Activated T-cell treated with anti-CD3 and anti-CD28 coated beads for 24 hours (primary cell): ENCODE measurements at places on chromosomes 5 and 9.

DNA sequence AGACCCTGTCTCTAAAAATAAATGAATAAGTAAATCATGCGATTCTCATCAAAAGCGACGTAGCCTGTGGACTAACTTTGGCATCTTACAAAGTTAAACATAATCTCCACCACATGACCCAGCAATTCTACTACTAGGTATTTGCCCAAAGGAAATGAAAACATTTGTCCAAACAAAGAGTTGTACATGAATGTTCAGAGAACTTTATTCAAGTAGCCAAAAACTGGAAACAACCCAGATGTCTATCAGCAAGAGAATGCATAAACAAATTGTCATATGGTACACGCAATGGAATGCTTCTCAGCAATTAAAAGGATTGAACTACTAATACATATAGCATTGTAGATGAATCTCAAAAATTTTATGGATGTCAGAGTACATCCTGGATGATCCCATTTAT, 82.6 kb downstream of the ADRB2 start:
- no peak for DNase-seq

- no peak for DNase-seq
These were observed 28.6 kb upstream of the TRIM14 start for GRCh38 chr9:98147582-98147981.

DNA sequence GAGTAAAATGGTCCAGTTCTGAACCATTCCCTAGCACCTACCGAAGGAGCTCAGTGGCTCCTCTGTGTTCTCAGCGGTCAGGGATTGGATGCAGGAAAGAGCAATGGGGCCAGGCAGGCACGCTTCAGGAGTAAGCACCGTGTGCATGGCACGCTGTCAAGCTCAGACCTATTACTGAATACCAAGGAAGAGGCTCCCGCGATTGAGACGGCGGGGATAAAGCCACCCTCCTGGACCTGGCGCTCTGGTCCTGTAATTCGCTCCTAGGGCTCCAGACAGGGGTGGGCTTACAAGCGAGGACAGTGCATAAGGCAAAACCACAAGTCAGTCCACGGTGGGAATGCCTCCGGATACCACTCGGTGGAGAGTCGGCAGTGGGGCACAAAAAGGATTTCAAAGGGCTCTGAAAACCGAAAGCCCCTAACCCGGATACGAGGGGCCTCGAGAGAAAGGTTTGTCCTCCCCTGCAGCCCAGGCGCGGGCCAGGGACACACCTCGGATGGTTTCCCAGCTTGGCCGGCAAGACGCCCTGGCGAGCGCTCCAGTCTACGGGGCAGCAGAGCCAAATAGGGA, 988 bp downstream of the OXCT1 start:
- no peak for DNase-seq

- DNase-seq, result no peak
These were observed 135.3 kb upstream of the RPS23 start for GRCh38 chr5:82413302-82414040.

DNA sequence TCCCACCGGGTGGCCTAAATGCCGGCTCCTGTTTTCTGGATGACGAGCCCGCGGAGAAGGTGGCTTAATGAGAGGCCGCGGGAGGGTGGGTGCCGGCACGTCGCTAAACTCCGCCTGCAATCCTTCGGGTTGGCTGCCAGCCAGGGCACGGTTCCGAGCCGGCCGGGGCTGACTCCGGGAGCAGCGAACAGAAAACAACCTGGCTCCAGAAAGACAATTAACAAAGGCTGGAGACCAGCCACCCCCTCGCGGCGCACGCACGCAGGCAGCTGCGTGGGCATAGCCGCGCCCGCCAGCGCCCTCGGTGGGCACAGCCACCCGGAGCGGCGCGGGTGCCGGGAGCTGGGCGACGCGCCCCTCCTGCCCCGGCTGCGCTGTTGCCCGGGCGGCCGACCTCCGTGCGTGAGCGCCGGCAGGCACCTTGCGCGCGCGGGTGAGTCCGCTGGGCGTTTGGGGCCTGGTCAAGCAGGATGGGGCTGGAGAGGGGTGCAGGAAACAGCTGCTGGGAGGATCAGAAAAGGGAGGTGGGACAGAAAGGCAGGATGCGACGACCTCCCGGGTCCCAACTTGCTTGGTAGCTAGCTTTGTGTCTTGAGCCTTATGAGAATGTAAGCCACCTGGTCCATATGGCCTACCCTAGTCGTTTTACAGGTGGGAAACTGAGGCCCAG, at the start of gene ARHGEF37:
ARHGEF37 (plus strand) TSS at position 307 of the 670 bp plus-strand sequence. CDS start 16,272 bp downstream, outside the sequence.
- peak; percentile 35 for DNase-seq

- DNase-seq, result no peak
These were observed 70.6 kb downstream of the ALDH1A1 start for GRCh38 chr9:72882117-72882775.

- DNase-seq, result no peak
These were observed 695.4 kb upstream of the CDH18 start for GRCh38 chr5:20683241-20683940.

DNA sequence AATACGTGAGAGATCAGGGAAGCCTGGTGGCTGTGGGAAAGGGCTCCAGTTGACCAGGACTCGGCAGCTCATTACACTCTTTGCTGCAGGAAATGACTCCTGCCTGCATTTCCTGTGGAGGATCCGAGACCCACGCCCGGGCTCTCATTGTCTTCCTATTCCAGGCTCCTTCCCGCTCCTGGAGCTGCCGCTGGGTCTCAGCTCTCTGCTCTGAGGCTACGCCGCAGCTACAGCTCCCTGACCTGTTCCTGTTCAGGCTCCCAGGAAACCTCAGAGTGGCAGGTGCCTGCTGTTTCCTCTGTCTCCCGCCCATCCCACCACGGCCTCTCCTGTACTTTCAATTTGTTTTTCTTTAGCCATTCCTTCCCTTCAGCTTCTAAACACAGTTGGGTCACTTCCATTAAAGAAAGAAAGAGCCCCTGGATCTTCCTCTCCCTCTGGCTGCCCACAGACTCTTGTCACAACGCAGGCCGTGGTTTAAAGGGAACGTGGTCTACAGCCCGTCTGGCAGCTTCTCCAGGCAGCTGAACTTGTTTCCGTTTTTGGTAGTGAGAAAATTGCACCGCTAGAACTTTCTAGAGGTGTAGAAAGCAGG, 71.5 kb downstream of the IL6ST start:
- DNase-seq, result no peak

- no peak for DNase-seq
These were observed 422.9 kb downstream of the DTWD2 start for GRCh38 chr5:118565335-118565971.

- DNase-seq, result no peak
These were observed 1.9 kb downstream of the ANKH start for GRCh38 chr5:14869668-14870164.

DNA sequence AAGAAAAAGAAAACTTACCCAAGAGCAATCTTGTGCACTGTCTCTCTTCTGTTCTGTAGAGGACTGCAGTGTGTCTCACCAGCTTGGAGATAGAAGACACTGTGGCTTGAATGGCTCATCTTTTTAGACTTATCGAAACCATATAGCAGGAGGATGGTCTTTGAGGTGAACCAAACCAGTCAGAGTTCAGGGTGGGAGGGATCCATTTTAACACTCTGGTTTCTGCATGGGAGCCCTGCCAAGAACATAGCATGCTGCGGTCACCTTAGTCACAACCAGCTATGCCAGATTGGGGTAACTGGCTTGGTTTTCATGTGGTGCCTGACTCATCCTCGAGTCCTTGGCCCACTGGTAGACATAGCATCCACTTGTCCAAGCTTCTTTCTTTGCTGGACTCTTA, 135.1 kb downstream of the PAPPA start:
- no peak for DNase-seq

GRCh38 chr5:90878081-90878480, 319.5 kb downstream of the ADGRV1 start:
- DNase-seq, result no peak

GRCh38 chr5:103424453-103425205, 138.0 kb downstream of the NUDT12 start:
- DNase-seq, result no peak

DNA sequence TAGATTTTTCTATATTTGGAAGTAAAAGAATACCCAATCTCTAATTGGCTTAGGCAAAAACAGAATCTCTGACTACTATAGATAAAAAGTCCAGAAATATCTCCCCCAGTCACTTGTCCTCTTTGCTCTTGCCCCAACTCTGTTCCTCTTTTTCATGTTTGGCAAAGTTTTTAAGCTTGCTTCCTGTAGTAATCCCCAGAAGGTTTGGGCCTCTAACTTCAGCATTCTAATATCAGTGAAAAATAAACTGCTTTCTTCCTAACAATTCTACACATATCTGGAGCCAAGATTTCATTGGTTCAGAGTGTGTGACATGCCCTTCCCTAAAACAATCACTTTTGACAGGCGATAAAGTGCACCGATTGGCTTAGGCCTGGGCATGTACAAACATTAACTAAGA, 1680.3 kb downstream of the MAT2B start:
- DNase-seq, result no peak

- no peak for DNase-seq
These were observed 59.7 kb downstream of the APTX start for GRCh38 chr9:32941701-32942100.

GRCh38 chr9:36194326-36195000, 3.7 kb downstream of the CLTA start:
- DNase-seq, result no peak

GRCh38 chr5:164377746-164378145, 872.3 kb downstream of the MAT2B start:
- DNase-seq, result no peak

- DNase-seq, result no peak
These were observed 158.7 kb downstream of the EFNA5 start for GRCh38 chr5:107512029-107512428.

GRCh38 chr5:66661149-66661548, 65.0 kb downstream of the MAST4 start:
- DNase-seq, result no peak

DNA sequence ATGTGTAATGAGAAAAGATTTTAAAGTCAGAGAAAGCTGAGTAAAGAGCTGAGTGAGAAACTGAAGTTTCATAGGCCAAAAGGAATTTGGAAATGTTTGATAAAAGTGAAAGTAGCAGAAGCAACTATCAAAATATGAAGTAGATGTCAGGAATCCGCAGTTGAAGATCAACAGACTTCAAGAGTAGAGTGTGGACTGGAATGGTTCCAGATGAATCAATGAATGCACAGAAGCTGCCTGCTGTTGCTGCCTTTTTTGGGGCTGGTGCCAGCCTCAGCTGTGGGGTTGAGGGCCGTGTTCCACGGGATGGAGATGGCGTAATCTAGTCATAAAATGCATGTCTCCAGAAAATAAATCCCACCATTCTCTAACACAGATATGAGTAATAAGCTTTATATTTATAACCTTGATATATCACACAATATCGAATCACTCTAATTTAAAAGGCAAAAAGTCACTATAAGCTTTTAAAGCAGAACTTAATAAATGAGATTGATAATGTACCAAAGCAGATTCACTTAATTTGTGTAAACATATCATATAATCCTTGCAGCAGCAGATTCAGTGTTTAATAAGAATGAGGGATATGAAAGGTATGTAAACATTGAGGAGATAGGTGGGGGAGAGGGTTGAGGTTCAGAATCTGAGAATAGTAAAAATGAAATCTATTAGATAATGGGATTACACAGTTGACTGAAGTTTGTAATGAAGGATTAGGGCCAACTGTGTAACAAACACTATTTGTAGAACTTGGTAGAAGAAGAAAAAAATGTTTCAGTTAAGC, 652.3 kb upstream of the FTMT start:
- DNase-seq, result no peak
